ENCODE measurements at places on chromosomes 4 and X.

- no peak for DNase-seq
Measured at GRCh38 chr4:172601195-172601594, 567.4 kb upstream of the GALNT7 start.

DNA sequence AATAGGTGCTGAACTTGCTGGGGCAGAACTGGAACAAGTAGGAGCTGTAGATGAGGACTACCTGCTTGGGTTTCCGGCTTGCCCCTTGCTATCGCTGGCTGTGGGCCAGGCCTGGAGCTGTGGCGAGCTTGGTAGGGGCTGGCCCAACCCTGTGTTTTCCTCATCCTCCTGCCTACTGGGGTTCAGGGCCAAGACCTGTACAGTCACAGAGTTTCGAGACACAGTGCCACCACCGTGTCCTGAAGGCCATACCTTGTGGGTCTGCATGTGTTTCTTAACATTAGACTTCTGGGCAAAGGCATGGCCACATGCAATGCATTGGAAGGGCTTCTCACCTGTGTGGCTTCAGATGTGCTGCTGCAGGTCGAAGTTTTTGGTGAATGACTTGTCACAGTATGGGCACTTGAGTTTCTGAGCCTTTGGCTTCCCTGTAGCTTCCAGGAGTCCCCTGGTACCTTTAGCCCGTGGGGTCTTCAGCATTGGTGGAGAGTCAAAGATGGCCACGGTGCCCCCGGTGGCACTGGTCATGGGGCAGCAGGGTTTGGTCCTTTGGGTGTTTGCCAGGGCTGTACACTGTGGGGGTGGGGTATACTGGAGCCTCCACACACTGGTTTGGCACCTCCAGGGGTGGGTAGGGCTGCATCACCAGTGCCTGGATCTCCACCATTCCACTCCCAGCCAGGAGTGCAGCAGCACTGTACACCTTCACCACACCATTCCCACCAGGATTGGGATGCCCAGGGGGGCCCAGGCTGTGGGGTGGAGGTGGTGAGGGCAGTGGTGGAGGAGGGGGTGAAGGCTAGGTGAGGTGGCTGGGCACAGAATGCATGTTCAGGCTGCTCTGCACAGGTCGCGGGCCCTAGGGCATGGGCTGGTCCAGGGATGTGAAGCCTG lies 52.1 kb downstream of the CFAP299 start:
- no peak for DNase-seq

DNA sequence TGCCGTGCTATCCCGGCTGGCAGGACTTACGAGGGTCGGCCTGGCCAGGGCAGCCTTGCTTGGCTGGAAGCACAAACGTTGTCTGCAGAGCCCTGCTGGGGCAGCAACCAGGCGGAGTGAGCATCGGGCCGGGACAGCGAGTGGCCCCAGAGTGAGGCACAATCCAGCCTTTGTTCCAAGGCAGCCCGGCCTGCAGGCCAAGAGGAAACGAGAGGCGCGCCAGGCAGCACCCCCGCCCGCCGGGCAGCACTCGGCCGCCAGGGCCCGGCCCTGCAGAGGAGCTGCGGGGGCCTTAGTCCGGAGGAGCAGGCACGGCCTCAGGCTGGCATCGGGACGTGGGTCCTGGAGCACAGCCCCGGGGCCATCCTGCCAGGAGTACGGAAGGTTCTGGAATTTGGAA lies 24.1 kb downstream of the FGFRL1 start:
- DNase-seq, result no peak

DNA sequence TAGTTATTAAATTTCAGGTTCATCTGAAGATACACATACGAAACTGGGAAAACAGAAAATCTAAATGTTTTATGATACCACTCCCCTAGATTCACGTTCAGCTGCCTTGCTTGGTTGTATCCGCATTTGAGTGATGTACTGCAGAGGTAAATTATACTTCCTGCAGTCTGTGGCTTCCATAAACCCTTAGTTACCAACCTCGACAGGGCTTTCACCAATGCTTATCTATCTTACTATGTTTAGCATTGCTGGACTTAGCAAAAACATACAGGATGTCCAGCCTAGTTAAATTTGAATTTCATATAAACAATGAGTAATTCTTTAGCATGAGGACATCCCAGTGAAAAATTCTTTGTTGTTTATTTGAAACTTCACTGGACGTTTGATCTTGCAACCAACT lies 108.8 kb downstream of the TMA16 start:
- no peak for DNase-seq

- no peak for DNase-seq
Measured at GRCh38 chr4:74293558-74293957, 14.7 kb upstream of the EPGN start.

- DNase-seq, result no peak
Measured at GRCh38 chr4:173275150-173275549, 59.0 kb downstream of the HMGB2 start.

- no peak for DNase-seq
Measured at GRCh38 chr4:11605597-11605996, 176.9 kb upstream of the HS3ST1 start.

- DNase-seq, result no peak
Measured at GRCh38 chrX:74493806-74494205, 72.5 kb downstream of the SLC16A2 start.
